ENCODE measurements at places on chromosomes 4 and X.
A peak's percentile ranks its signal among the peaks of the same experiment; 100 is the strongest.

GRCh38 chr4:15317246-15317645 lies 110.6 kb upstream of the C1QTNF7 start:
- no peak for DNase-seq

- no peak for DNase-seq
These were observed 52.2 kb downstream of the NALF2 start for GRCh38 chrX:69556060-69557011.

GRCh38 chr4:98909646-98910401 lies 19.1 kb downstream of the EIF4E start:
- DNase-seq: no peak

DNA sequence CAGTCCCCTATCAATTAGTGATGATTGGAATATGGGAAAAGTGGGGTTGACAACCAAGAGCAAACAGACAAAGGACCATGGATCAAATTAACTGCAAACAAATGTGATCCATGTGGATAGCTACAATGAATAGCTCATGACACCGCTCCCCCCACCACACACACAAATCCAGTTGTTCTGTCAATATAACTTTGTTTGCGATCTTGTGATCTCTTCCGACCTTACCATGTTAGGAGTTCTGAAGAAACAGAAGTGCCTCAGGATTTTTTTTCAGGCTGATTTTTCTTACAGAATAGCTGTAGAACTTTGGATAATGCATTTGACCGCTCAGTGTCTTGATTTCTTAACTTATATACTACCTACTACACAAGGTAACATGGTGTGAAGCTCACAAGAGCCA lies 116.6 kb downstream of the SH2D1A start:
- DNase-seq: no peak

DNA sequence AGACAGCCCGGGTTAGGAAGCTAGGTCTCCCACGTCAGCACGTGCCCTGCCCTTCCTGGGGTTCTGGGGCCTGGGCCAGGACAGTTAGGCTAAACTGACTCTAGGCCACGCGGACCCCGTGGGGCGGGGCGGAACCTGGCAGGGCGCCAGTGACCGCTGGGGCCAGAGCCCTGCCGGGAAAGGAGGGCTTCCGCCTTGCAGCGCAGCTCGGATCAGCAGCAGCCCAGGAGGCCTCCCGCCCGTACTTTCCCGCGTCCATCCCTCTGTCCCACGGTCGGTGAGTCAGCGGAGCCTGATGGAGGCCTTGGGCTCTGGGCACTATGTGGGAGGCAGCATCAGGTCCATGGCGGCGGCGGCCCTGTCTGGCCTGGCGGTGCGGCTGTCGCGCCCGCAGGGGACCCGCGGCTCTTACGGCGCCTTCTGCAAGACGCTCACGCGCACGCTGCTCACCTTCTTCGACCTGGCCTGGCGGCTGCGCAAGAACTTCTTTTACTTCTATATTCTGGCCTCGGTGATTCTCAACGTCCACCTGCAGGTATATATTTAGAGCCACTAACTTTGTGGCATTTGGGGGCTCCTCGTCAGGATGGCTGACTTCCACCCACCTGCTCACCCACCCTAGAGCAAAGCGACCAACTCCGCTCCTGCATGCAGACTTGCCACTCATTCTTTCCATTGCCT lies at the start of gene SMIM10:
Gene SMIM10 (plus strand): TSS at position 191 of the 681 bp plus-strand sequence. CDS start 105 bp downstream, at position 296.
- peak; percentile 62 for DNase-seq

DNA sequence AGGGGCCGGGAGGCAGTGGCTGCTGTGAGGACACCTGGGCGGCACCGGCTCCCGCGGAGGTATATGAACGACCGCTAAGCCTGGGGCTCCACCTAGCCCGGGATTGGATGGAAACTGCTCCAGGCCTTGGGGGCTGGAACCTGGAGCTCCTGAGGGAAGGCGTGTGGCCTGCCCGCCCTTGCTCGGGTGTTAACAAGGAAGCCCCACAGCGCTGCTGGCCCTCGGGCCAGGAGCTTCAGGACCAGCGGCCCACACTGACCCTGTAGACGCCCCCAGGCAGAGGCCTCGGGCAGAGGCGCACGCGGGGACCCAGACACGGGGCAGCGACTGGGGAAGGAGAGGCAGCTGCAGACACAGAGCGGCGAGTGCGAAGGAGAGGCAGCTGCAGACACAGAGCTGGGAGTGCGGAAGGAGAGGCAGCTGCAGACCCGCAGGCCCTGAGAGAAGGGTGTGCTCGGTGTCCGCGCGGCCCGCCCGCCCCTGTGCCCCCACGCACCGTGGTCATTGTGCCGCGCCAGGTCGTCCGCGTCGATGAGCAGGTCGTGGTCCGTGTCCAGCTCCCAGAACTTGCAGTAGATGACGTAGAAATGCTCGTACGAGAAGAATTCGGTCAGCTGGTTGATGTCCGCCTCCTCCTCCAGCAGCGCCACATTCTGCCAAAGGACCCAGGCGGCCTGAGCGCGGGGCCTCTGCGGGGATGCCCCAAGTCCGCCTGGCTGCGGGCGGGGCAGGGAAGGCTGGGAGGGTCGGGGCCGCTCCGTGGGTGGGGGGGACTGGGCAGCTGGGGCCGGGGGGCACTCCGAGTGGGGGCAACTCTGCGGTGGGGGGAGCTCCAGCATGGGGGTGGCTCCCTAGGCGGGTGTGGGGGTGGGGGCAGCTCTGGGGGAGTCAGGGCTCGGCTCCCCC lies 26.7 kb upstream of the GTPBP6 start:
- no peak for DNase-seq

DNA sequence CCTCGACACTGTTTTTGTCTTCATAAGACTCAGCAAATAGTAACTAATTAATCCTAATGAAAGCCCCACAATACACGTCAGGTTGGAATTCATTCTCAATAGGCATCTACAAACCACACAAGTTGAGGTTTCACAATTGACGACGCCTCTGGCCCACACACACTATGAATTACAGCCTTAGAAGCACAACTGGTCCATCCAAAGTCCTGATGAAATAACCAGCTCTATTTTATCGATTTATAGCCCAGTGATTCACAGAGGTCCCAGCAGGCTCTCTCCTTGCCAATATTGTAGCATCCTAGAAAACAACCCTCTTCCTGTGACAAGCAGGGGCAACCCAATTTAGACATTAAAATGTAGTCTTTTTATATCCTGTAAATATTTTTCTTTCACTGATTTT lies 112.1 kb downstream of the NR3C2 start:
- DNase-seq: no peak

DNA sequence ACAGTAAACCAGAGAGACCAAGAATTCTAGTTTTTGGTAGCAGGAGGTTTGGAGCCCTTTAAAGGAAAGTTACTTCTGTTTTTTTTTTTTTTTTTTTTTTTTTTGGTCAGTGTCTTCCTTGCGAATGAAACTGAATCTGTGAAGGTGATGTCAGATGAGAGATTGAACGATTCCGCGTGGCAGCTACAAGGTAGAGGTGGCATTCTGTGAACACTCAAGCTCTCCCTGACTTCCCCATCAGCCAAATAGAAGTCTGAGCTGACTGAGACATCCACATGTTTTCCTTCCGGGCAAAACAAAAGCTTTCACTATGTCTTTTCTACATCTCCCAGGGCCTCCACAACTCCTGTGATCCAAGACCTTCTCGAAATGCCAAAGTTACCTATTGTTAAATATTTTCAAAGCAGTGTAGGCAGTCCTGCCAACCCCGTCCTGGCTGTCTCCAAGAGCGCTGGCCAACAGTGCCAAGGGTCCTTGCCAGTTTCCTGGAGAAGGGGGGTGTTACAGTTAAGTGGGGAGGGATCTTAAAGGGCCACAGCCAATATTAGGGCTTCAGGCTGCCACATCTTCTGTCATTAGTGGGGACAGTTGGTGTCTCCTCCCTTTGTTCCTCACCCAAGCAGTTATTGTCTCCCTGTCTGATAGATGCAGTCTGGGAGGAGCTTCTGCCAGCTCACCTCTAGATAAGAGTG lies 102.9 kb upstream of the SLC34A2 start:
- DNase-seq: no peak

Measured in HL-60 (cell line).